ENCODE measurements at places on chromosomes 4 and X. TPM values are rescaled to one million over a fixed set of nuclear protein-coding genes. Genes with fewer than 3 reads are reported as not detected.

The ZMAT1 gene
- total RNA-seq: 0.76 TPM

The RS1 gene
- total RNA-seq: not detected

The PSMD10 gene
- total RNA-seq: 66.8 TPM

The MAGEC2 gene
- not detected for total RNA-seq

The FMR1NB gene
- total RNA-seq: not detected

The MAGEB2 gene
- total RNA-seq: not detected

The AR gene
- 0.26 TPM for total RNA-seq

The ZAR1 gene
- not detected for total RNA-seq

The IDS gene
- 20.9 TPM for total RNA-seq

The GABRQ gene
- under 0.01 TPM for total RNA-seq

The OPRPN gene
- not detected for total RNA-seq
